ENCODE measurements at places on chromosomes 6 and 20.
A peak's percentile ranks its signal among the peaks of the same experiment; 100 is the strongest.

- no peak for DNase-seq
These were observed 15.0 kb downstream of the NR2E1 start for GRCh38 chr6:108180776-108181175.

DNA sequence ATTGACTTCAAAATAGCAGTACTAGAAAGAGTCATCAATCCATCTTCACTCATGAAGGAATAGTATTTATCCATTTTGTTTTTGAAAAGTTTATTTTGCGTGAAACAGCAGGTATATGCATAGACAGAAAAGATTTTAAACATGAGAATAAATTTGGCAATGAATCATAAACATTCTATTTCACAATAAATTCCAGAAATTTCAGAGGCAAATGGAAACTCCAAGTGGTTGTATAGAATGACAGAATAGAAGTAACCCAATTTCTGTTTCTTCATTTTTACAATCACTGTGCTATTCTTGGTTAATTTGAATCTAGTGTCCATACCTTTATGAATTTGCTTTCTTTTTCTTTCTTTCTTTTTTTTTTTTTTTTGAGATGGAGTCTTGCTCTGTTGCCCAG is 173.0 kb upstream of the ECI2 start:
- no peak for DNase-seq

- peak; percentile 22 for DNase-seq
These were observed 545 bp downstream of the FNDC1 start for GRCh38 chr6:159169557-159170332.

- DNase-seq, result no peak
These were observed 194.3 kb upstream of the MARCKS start for GRCh38 chr6:113662688-113663333.

GRCh38 chr20:49112596-49113274 is 66.6 kb downstream of the CSE1L start:
- no peak for DNase-seq
